ENCODE measurements at places on chromosomes 6 and 20.

GRCh38 chr6:113630738-113631535 lies 226.2 kb upstream of the MARCKS start:
- no peak for DNase-seq

GRCh38 chr6:32123681-32124080 lies 4.4 kb downstream of the ATF6B start:
- no peak for DNase-seq

GRCh38 chr6:20124545-20124944 lies 87.7 kb downstream of the MBOAT1 start:
- no peak for DNase-seq

- DNase-seq, result no peak
Measured at GRCh38 chr20:20448881-20449280, 81.0 kb downstream of the INSM1 start.

DNA sequence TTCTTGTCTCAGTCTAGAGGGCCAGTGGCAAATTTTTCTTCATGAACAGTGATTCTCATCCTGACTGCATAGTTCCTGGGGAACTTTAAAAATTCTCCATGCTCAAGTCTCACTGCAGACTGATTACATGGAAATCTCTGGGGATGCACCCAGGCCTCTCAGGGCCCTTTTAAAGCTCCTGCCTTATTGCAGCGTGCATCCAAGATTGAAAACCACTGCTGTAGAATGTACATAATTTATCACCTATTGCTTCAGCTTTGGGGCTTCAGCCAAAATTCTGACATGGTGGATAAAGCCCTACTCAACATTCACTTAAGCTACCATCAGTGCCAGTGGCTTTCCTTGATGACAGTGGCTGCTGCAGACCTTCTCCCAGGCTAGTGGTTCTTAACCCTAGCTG lies 143.8 kb downstream of the BTBD3 start:
- DNase-seq, result no peak

GRCh38 chr6:124541573-124541972 lies 420.7 kb upstream of the RNF217 start:
- DNase-seq, result no peak

DNA sequence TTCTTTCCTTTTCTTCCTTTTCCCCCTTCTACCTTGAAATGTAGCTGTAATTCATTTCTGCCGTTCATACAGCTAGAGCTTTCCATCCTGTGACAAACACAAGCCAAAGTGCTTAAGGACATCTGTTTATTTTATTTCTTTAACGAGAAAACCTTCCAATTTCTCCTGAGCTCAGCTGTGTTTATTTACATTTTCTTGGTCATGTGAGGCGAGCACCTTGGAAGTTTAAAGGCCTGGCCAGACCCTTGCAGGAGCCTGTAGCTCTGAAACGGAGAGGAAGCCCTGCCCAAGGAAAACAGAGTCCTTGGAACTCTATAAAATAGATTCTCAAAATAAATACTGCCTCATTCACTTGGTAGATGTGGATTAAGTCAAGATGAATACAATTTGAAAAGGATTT lies 223.1 kb downstream of the EYA2 start:
- DNase-seq, result no peak

DNA sequence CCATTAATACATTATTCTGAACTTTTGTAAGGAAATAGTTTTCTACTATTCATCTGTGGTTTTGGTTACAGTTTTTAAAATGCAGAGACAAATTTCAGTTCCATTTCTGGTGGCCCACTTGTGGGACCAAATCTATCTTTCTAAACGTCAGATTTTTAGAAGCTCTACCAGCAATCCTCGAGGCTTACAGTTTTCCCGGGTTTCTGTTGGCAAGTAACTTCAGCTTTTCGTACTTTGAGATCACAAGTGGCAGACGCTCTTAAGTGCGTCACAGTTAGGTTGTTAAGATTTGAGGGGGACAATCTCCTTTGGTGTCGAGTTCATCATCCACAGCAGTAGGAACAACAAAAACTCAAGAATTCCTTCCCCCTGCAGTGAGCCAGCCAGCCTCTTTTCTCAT lies 60.0 kb downstream of the JARID2 start:
- DNase-seq, result no peak

DNA sequence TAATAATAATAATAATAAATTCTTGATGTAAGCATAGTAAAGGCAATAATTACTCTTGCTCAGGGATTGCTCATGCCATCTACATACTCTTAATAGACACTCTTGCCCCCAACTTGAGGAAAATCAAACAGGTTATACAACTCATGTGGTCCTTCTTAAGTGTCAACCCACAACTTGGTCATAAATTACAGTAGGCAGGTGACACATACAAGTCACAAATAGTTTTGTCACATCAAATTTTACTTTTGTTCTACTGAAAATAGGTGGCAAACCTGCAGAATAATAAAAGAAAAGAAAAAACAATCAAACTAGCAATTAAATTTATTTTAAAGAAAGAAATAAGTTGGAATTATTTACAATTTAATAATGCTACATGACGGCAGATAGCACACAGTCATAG lies 1.6 kb downstream of the ME1 start:
- DNase-seq, result no peak

GRCh38 chr6:111683749-111684267 lies 78.1 kb upstream of the TRAF3IP2 start:
- DNase-seq, result no peak

DNA sequence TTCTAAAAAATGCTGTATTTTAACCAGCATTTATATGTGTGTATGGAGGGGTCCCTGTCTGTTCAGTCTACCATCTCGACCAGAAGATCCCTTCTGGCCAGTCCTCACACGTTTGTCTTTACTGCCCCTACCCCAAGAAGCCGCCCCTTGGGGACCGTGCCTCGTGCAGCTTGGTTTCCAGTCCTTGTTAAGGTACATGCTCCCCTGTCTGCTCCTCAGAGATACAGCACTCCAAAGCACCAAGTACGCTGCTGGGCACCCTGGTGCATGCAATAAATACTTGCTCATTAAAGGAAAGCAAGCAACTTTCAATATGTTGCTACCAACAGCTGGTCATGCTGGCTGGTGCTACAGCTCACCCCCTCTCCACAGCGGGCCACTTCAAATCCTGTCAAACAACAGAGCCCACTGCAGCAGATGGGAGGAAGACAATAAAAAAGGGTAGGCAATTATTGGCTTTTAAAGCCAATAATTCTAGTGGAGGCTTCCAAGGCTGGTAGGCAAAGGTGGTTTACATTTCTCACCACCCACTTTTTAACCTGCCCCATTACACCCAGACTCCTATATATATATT lies 61.6 kb downstream of the PSMG4 start:
- no peak for DNase-seq

GRCh38 chr6:12221856-12222255 lies 68.3 kb upstream of the EDN1 start:
- no peak for DNase-seq

- DNase-seq, result no peak
Measured at GRCh38 chr6:134908906-134909516, 40.9 kb downstream of the ALDH8A1 start.

GRCh38 chr6:42302411-42302810 lies 84.8 kb upstream of the MRPS10 start:
- DNase-seq, result no peak

Measured in ecto neural progenitor cell (in vitro differentiated cells).